ENCODE measurements at places on chromosomes 12 and 14. TPM values are rescaled to one million over a fixed set of nuclear protein-coding genes. Genes with fewer than 3 reads are reported as not detected.
A peak's percentile ranks its signal among the peaks of the same experiment; 100 is the strongest.

The COL2A1 gene
- total RNA-seq: not detected

DNA sequence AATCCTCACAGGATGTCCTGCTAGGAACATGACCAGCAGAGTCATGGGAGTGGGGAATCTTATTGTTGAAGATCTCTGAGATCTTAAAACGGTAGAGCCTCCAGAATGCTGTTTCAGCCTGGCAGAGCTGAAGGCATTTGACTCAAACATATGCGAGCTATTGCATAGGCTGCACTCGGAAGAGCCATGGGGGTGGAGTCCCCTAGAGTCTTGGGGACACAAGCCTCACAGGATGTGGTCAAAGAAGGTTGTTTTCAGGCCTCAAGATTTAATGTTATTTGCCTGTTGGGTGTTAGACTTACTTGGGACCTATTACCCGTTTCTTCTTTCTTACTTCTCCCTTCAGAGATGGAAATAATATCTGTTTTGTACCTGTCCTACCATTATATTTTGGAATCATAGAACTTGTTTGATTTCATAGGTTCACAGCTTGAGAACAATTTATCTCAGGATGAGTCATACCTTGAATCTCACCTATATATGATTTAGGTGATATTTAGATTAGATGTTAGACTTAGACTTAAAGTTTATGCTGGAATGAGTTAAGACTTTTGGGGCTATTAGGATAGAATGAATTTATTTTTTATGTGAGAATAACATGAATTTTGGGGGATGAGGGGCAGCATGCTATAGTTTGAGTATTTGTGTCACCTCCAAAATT lies 172.2 kb upstream of the ATP2B1 start:
- no peak for DNase-seq

The ARL6IP4 gene
- total RNA-seq: 164 TPM

DNA sequence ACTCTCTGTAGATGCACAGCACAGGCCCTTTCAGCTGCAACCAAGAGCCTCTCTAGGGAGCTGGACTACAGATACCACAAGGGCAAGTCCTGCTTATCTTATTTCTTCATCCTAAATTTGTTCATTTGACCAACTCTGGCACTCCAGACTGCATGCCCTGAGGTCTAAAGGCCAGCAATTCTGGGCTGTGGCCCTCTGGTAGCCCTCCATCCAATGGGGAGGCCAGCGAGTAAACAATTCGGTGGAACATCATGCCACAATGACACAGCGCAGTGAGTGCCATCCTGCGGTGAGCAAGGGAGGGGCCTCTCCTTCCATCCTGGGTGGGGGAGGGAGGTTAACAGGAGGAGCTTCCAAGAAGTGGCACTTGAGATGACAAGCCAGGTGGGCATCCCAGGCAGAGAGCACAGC lies 652 bp upstream of the SELPLG start:
- DNase-seq: peak; percentile 66

GRCh38 chr12:119721306-119721705 lies 53.4 kb downstream of the PRKAB1 start:
- no peak for DNase-seq
